ENCODE measurements at places on chromosomes 16 and 17.

- no peak for DNase-seq
Measured at GRCh38 chr16:54546521-54546920, 259.9 kb upstream of the IRX3 start.

DNA sequence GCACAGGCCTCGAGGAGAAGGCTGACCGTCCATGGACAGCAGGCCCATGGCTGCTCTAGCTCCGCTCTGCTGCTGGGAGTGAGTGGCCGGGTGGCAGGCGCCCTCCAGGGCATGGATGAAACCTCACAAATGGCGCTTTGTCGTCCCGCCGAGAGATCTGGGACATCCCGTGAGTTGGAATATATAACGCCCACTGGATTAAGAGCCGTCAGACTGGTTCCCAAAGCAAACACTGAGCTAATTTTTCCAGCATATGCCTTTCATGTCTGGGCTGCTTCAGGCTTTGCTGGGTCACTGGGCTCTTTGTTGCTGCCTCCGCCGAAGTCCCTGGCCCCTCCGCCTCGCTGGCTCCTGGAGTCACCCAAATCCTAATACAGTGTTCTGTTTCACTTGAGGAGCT, 266.3 kb downstream of the FOXL1 start:
- DNase-seq = no peak

DNA sequence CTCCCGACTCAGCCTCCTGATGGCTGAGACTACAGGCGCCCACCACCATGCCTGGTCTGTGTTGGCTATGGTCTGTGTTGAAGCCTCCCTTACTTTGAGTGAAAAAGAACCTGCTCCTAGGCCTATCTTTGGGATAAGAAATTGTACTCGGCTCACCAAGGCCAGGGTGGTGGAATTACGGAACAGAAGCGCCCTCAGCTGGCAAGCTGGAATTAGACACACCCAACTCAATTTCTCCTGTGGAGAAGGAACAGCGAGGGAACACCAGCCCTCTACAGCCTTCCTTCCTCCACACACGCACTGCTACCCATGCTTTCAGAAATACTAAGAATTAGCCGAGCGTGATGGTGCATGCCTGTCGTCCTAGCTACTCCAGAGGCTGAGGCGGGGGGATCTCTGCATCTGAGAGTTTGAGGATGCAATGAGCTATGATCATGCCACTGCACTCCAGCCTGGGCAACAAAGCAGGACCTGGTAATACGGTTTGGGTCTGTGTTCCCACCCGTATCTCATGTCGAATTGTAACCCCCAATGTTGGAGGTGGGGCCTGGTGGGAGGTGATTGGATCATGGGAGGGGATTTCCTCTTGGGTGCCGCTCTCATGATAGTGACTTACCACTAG, 40.1 kb upstream of the RBBP6 start:
- DNase-seq = no peak

GRCh38 chr17:44587339-44587738, 30.1 kb downstream of the FZD2 start:
- no peak for DNase-seq

DNA sequence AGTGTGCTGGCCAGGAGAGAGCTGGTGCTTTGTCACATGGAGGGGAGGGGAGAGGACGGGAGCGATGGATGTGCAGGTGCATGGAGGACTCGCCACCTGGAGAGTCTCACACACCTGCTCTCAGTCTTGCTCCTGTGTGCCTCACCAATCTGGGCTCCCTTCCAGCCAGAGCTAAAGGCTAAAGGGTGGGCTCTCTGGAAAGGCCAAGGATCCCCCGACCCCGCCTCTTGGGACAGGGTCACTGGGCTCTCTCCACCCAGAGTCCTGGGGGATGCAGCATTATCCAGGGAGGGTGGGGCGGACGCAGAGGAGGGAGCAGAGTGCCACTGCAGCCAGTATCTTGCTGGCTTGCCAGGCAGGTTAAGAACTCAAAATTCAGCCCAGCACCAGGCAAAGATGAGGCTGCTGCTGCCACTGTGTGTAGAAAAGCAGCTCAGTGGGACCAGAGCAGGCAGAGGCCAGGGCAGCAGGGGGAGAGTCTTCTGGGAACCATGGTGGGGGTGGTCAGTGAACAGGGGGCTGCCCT, 5.4 kb upstream of the STAT5B start:
- DNase-seq = no peak

- no peak for DNase-seq
Measured at GRCh38 chr17:43673516-43674323, 12.0 kb upstream of the MEOX1 start.

GRCh38 chr17:45979137-45979536, 19.9 kb upstream of the STH start:
- no peak for DNase-seq

- no peak for DNase-seq
Measured at GRCh38 chr17:74182041-74182723, 21.3 kb upstream of the RPL38 start.

GRCh38 chr17:68627956-68628575, 26.9 kb upstream of the FAM20A start:
- no peak for DNase-seq

DNA sequence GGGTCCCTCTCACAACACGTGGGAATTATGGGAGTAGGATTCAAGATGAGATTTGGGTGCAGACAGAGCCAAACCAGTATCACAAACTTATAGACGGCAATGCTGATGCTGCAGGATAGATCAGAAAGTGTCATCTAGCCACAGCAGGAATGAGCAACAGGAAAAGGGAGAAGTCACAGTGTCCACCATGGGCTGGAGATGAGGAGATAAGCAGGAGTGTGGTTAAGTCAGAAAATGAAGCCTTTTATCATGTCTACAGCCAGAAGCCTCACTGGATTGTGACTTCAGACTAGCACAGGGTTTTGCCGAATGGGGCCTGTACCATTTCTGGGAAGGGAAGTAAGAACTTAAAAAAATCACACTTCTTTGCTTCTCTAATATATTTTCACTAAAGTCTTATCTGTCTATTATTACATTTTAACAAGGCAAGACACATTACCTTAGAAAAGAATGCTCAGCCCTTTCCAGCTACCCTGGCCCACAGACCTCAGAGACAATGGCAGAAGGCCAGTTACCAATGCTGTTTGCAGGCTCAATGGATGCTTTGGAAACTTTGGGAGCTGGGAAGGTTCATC, 490.2 kb upstream of the SALL1 start:
- no peak for DNase-seq

GRCh38 chr17:50767446-50767845, at the start of gene ANKRD40CL:
Gene ANKRD40CL, minus strand, starts transcription at chr17:50767518. Its CDS starts 605 bp downstream, at chr17:50766913.
- DNase-seq = no peak

- no peak for DNase-seq
Measured at GRCh38 chr16:86505185-86505898, 5.0 kb upstream of the FOXF1 start.

DNA sequence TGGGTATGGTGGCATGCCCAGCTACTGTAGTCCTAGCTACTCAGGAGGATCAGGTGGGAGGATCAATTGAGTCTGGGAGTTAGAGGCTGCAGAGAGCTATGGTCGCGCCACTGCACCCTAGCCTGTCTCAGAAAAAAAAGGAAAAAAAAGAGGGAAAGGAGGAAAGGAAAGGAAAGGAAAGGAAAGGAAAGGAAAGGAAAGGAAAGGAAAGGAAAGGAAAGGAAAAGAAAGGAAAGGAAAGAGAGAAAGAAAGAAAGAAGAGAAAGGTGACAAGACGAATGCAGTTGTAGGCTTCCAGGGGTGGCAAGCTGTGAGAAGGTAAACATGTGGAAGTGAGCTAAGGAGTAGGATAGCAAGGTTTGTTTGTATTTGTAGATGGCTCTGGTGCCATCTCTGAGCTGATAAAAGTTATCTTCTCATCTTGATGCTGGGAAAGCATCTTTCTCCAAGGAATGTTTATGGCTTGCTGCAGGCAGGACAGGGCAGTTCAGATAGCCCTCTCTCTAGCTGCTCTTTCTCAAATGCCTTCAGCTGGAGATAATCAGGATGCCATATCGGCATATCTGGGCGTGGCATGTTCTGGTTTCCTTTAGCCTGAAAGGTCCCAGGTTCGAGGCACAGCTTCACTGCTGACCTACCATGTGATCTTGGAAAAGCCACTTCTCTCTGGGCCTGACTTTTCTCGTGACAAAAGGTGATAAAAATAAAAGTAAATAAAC, 2.8 kb upstream of the NOS2 start:
- DNase-seq = no peak
